Pancreas (tissue), 10 donors: ENCODE measurements at places on chromosomes 12 and 14. TPM values are rescaled to one million over a fixed set of nuclear protein-coding genes. Genes with fewer than 3 reads are reported as not detected.

Gene DLK1
- polyA plus RNA-seq: 51.1 TPM

Gene E2F7
- 0.08 TPM for polyA plus RNA-seq

Gene NCKAP5L
- 18.3 TPM for polyA plus RNA-seq

Gene OLR1
- 0.28 TPM for polyA plus RNA-seq

Gene BDKRB2
- polyA plus RNA-seq: 3.9 TPM

Gene KLRC1
- 0.45 TPM for polyA plus RNA-seq

Gene CD4
- 2.0 TPM for polyA plus RNA-seq

Gene CPNE6
- polyA plus RNA-seq: 0.07 TPM

Gene IL26
- polyA plus RNA-seq: not detected

Gene SOCS4
- 2.4 TPM for polyA plus RNA-seq

Gene CFAP251
- 5.8 TPM for polyA plus RNA-seq

Gene NGB
- polyA plus RNA-seq: 0.38 TPM

Gene OAS2
- polyA plus RNA-seq: 0.84 TPM

Gene MGST1
- polyA plus RNA-seq: 37.7 TPM

Gene AKAP6
- 0.35 TPM for polyA plus RNA-seq

Gene LUM
- polyA plus RNA-seq: 14.3 TPM
